Activated T-helper 1 cell treated with Interleukin-2 at 50 U/mL for 16 hours (primary cell): ENCODE measurements at places on chromosomes 5 and 9.

- DNase-seq, result no peak
Measured at GRCh38 chr9:7802666-7803065, 3.1 kb upstream of the DMAC1 start.

GRCh38 chr5:138700581-138701362 is 52.5 kb upstream of the CTNNA1 start:
- no peak for DNase-seq

- DNase-seq, result no peak
Measured at GRCh38 chr9:125612616-125613015, 94.4 kb downstream of the MAPKAP1 start.

- no peak for DNase-seq
Measured at GRCh38 chr9:114097613-114098020, 1.5 kb downstream of the KIF12 start.

DNA sequence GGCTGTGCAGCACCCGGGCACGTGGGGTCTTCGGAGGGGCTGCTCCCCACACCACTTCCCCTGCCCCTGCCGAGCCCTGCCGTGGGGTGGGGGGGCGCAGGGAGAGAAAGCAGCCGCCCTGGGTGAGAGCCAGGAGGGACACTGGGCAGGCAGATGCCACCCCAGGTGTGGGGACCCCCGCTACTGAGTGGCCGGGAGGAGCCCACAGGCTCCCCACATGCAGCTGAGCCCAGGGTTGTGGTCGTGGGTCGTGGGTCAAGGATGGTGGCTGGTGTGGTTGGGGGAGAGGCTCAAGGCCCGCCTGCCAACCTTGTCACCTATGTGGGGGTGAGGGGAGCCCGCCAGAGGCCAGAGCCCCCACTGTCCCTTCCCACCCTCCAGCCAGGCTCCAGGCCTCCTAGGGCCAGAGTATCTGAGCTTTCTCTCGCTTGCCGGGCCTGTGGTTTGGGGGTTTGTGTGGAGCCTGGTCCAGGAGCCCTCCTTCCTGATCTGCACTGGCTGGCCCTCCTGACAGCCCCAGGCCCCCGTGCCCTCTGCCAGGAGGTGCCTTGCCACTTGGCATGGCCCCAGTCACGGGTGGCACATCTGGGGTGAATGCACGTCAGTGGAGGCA is 35.5 kb downstream of the EXOC3 start:
- DNase-seq, result no peak

DNA sequence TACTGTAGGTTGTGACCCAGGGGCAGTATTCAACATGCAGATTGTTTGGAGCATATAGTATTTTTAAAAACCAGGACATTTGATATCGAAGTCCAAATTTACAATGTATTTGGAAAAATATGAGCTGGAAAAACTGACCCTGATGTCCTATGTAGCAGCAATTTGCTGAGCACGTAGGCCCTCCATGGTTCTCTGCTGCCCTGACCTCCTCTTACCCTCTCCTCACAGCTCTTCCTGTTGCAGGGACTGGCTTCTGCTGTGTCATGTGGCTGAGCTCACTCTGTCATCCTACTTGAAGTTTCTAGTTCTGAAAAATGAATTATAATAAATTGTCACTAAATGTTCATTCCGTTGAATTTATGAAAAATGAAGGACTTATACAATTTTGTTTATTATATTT is 4.1 kb upstream of the ASPN start:
- no peak for DNase-seq

DNA sequence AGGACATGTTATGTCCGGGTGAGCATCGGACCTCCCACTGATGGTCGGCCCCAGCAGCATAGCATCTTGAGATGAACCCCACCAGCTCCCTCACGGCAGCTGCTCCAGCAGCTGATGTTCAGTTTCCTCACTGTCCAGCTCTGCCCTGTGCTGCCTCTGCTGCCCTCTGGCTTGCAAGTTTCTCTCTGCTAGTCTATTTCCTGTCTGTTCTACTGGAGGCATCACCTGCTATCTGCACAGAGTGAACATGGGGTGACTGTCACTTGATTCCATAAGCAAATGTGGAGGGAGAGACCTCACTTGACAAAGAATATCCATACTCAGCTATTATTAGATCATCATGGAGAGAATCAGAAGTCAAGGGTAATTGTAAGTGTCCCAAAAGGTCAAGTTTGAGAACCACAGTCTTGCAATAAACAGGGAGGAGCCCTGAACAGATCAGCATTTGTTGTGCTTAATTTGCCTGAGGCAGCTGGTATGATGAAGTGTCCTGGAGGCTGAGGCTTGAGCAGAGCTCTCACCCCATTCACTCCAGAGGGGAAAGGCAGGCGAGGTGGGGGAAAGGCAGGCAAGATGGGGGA is 702.8 kb downstream of the SEMA5A start:
- no peak for DNase-seq

DNA sequence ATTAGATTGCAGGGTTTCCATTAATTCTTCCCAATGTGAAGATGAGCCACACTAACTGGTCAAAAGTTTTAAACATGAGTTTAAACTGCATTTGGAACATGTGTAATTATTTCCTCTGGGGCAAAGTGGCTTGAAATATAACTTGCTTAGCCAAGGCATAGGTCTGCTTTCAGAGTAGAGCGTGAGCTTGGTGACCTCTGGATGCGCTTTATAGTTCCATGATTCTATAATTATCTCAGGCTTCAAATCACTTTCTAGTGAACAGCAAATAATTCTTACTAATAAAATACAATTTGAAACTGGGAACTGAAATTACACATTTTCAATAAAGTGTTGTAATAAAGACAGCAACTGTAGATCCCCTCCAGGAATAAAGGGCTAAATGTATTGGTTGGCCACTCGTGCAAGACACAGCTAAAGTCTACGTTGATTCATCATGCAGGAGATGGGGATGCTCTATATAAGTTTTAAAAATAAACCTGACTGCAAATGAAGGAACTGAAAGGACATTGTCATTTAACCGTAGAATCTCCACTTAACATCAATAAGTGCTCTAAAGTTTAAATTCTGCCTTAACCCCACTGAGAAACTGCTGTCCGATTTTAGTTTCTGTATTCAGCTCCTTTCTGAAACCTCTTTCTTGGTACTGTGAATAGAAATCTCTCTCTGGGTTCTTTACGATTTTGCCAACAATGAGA is 460.0 kb downstream of the PSAT1 start:
- no peak for DNase-seq

DNA sequence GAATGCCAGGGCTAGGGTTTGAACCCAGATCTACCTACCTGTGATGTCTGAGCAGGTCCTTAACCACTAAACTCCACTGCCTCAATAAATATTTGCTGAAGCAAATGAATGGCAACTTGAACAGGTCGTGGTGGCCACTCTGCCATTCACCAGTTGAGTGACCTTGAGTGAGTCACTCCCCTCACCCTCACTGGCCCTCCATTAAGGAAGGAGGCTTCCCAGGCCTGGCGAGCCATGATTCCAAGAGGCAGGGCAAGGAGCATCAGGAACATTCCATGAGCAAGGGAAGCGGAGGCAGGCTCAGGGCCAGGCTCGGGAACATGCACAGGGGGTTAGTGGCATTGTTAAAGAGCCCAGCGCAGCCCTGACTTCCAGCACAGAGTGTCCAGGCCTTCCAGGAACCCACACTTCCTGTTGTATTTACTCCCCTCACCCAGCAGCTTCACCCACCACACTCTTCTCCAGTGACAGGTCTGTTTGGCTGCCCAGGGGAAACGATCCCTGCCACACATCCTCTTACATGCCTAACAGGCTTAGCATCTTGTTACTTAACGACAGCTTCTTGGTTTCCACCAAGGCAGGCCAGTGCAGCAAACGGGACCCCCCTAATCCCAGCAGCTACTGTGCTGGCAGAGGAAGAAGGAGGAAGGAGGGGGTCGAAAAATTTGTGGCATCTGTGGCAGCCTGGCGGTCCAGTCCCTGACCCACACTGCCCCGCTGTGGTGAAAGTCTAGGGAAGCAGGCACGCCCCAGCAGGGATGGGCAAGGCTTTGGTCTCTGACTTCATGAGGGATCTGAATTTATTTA is 43.7 kb upstream of the TTC1 start:
- no peak for DNase-seq

GRCh38 chr5:117455236-117456233 is 880.9 kb upstream of the SEMA6A start:
- no peak for DNase-seq

- no peak for DNase-seq
Measured at GRCh38 chr5:16863469-16863946, 72.6 kb downstream of the MYO10 start.

DNA sequence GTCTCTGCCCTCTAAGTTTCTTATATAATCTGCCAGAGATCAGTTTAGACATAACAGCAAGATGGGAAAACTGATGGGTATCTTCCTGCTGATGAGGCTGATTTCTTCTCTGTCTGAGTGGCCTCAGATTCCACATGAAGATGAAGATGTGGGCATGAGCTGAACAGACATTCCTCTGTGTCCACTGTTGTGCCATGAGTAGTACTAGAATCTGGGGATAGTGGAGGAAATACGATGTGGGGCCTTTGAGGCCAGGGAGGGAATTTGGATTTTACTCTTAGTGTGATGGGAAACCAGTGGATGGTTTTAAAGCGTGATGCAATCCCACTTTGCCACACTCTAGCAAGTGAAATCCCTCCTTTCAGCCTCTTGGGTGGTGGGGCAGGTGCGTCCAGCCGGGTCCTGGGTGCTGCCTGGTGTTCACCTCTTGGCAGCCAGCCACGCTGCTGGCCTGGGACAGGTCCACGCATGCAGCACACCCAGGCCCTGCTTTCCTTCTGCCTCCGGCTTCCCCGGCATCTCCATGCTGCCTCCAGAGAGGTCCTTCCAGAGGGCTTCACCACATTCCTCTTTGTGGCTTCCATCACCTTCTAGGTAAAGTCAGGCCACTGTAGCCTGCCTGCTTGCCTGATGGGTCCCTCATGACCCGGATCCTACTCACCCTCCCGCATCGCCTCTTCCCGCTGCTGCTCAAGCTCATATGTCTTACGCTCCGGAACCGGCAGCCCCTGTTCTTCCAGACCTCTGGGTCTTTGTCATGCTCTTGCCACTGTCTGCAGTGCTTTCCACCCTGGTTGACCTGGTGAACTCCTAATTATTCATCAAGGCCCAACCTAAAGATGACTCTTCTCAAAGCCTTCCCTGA is 28.1 kb upstream of the SH3PXD2B start:
- DNase-seq, result no peak

GRCh38 chr5:14400085-14400484 is 181.5 kb upstream of the OTULINL start:
- no peak for DNase-seq
